ENCODE measurements at places on chromosomes 1 and 21. TPM values are rescaled to one million over a fixed set of nuclear protein-coding genes. Genes with fewer than 3 reads are reported as not detected.

DNA sequence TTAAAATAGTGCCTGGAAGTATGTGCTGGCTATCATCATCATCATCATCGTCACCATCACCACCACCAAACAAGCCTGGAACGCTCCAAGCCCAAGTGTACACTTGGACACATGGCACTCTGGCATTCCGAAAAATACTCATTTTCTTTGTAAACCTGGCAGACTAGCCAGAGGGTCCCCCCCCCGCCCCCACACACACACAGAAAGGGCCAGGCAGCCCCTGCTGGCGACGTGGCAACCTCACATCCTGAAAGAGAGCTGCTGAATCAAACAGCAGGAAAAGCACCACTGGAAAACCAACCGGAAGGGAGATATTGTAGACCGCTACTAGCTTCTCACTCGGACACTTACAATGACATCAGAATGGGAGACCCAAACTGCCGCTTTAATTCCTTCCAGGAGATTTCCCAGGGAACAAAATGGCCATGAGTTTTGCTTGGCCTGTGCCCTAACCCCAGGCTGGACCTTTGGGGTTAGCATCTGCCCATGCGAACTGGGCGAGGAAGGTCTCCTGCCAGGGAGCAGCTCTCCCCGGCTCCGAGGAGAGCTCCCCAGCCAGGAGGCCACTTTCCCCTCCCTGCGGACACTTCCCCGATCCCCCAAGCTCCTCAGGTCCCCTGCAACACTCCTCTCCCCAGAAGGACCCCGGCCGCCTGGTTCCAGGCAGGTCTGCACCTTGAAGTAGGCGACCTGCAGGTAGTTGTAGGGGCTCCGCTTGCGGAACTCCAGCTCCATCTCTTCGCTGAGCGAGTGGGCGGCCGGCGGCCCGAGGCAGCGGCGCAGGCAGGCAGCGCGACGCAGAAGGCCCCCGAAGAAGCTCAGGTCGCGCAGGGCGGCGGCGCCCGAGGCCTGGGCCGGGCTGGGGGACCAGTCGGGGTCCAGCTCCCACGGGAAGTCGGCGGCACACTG lies 742 bp downstream of the P3H1 start:
- DNase-seq: peak; percentile 62

- no peak for DNase-seq
Measured at GRCh38 chr1:159040206-159040605, 30.5 kb downstream of the IFI16 start.

NBPF8 gene
- 0.96 TPM for total RNA-seq

DNA sequence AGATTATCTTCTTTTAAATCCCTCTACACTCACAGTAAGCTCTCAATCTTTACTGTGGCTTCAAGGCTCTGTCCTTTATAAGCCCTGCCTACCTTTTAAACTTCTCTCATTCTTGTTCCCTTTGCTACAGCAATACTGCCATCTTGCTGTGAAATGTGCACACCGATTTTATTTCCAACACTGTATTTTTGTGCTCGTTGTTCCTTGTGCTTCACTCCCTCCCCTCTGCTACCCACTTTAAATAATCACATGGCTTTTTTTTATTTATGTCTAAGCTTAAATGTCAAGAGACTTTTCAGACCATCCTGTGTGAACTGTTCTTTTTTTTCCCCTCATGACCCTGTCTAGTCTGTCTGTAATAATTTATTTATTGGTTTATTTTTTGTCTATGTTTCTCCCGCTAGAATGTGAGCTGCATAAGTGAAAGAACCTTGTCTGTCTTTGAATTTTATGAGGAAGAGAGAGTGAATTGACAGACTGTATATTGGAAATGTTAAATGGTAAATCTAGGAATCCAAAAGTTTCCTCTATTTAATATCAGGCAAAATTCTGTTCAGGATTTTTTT lies 45.7 kb downstream of the ABCD3 start:
- DNase-seq: no peak

CFHR2 gene
- total RNA-seq: not detected

GRCh38 chr1:54805981-54806381 lies 4.9 kb upstream of the TTC22 start:
- DNase-seq: peak; percentile 31

DNA sequence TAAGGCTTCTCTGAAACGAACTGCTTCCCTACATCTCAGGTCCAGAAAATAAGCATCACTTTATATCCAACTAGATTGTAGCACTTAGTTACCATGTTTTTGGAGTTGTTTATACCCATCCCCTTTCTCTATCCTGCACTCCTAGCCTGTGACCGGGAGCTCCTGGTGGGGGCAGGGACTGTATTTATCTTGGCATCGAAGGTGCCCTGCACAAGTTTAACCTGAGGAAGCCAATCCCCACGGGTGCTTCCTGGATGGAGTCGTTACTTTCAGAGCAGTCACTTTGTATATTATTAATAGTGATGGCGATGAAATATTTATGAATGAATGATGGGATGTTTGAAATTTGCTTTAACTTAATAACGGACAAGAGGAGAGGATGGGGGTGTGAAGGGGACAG lies 73.9 kb downstream of the KLHDC7A start:
- DNase-seq: no peak

CYP2J2 gene
- 0.57 TPM for total RNA-seq

DNA sequence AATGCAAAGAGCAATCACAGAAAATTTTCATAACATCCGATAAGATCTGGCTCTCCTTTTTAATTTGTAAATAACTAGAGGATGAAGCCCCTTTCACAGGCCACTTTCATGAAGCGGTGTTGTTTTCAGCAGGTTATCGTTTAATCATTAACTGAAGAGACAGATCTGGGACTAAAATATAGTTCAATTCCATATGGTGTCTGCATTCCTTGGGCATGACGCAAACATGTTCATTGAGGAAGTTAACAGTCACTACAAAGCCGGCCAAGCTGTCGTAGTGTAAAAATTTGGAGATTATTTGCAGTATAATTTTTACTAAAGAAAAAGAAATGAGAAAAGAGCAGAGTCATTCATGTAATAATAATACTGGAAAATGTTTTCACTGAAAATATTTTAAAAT lies 565.2 kb upstream of the ADAMTS5 start:
- no peak for DNase-seq

- DNase-seq: no peak
Measured at GRCh38 chr1:45403298-45403697, 63.1 kb upstream of the MUTYH start.

DNA sequence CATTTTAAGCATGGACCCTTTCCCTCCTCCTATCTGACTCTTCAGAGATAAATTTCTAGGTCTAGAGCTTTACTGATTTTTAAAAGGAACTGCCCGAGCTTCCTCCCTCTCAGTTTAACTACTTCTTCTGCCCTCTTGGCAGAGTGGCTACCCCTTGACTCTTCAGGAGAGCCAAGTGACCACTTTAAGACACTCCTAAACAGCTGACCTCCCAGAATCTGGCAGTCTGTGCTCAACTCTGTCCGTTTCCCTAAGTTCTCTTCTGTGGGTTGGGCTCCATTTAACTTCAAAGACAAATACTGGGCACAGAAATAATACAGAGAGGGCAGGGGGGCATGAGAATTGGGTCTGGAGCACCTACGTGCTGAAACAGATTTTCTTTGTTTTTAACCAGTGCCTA lies 196.3 kb upstream of the FOXD3 start:
- no peak for DNase-seq

DNA sequence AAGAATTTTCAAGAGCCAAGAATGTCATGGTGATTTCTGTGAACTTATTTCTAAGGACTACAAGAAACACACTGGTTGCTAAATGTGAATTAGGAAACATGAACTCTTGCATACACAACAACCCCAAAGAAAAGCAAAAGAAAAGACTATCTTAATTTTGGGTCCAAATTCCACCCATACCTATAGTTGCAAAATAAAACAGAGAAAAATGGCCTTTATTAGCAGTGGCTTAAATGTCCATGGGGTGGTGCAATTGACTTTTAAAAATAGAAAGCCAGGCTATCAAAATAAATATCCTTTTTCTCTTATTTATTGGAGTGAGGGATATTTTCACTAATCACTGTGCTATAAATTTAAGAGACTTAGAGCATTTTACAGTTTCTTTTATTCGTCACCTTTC lies 80.9 kb upstream of the DPYD start:
- DNase-seq: no peak

- DNase-seq: no peak
Measured at GRCh38 chr1:3460672-3461131, 6.2 kb downstream of the ARHGEF16 start.

DNA sequence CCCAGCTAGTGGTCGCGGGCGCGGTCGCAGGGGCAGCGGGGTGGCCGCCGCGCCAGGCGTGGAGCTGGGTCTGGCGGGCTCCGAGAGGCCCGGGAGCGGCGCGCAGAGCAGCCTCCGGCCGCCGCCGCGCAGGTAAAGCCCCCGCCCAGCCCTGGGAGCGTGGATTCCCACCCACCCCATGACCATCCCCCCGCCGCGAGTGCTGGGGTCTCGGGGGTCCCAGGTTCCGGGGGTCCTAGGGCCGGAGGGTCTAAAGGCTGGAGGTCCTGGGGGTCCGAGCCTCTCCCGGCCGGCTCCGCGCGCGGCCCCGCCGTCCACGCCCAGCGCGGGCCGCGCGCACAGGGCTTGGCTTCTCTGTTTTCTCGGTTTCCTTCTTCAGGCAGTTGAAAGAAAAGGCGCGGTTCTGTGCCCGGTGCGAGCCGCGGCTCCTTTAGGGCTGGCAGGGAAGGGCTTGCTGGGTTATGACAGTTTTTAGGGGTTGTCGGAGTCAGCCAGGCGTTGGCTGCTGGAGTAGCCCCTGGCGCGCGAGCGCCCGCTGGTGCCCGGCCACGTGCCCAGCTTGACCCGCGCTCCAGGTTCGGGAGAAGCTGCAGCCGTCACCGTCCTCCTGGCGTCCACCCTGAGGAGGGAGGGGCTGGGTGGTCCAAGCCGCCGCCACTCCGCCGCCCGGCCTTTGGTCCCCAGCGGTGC lies 359 bp downstream of the LRRC3 start:
- peak; percentile 56 for DNase-seq

- DNase-seq: no peak
Measured at GRCh38 chr1:31669433-31669785, 24.7 kb upstream of the PEF1 start.

FCRL5 gene
- total RNA-seq: 1.1 TPM

DNA sequence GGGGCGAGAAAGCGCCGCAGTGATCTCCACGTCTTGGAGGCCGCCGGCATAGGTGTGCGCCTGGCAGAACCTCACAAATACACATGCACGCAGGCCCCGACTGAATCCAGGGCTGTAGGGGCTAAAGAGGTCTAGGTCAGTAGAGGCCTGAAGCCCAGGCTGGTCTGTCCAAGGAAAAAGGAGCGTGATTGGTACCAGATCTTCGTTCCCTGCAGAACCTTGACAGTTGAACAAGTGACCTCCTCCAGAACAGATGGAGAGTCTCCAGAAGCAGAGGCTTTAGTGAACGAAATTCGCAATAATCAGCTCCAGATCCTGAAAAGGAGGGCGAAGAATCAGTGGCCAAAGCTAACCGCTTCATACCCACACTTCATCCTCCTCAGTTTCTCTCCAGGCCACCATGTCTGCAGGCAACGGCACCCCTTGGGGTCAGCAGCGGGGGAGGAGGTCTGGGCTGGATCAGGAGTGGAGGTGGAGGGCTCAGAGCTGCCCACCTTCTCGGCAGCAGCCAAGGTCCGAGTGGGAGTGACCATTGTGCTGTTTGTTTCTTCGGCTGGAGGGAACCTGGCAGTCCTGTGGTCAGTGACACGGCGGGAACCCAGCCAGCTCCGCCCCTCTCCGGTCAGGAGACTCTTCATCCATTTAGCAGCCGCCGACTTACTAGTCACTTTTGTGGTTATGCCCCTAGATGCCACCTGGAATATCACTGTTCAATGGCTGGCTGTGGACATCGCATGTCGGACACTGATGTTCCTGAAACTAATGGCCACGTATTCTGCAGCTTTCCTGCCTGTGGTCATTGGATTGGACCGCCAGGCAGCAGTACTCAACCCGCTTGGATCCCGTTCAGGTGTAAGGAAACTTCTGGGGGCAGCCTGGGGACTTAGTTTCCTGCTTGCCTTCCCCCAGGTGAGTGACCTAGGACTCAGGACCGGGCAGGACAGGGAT lies 749 bp upstream of the PEX11B start:
- peak; percentile 64 for DNase-seq

DNA sequence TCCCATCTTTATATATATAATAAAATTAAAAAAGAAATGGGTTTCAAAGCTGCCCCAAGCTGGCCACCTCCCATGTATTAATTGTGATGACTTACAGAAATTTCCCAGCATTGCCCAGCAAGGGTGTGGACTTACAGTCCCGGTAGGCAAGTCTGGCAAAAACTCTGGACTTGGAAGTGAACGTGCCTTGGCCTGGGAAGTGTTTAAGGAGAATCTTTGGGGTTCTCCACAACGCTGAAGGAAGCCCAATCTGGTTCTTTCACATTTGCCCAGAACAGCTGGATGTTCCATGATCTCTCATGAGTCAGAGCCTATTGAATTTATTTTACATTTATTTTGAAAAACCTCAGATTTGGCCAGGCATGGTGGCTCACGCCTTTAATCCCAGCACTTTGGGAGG lies 98.4 kb upstream of the SLC45A1 start:
- no peak for DNase-seq

DNA sequence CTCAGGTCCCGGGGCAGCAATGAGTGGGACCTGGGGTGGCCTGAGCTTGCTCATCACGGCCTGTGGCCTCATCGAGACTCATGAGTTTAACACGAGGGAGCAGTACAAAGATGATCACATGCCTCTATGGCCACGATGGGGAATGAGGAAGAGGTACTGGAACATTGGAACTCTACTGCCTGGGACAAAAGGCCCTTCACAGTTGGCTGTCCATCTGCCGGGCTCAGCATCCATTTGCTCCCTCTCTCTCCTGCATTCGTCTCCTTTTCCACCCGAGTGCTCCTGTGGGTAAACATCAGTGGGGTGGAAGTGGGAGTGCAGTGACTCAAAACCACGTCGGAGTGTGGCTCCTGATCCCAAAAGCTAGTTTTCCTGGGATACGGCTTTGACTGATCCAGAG lies 124.9 kb downstream of the KAZN start:
- no peak for DNase-seq

- DNase-seq: peak; percentile 51
Measured at GRCh38 chr1:98323906-98324358, 337.6 kb upstream of the SNX7 start.

GRCh38 chr1:150516050-150516591 lies 569 bp downstream of the FALEC start:
- DNase-seq: peak; percentile 41

DNA sequence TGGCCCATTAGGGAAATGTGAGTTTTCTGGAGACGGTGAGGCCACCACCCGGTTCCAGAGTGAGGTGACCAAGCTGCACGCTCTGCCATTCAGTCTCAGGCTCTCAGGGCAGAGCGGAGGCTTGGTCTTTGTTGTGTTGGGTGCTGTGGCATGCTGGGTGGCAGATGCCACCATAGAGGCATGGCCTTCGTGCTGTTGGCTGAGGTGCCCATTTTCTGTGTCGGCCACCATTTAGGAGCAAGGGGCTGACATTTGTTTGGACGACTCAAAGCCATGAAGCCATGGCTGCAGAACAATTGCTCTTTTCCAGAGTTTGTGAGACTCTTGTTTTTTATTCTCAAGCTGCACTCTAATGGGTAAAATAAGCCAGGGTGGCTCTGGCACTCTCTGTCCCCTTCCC lies 36.8 kb upstream of the PWP2 start:
- no peak for DNase-seq

- DNase-seq: no peak
Measured at GRCh38 chr1:234316937-234317336, 56.3 kb upstream of the COA6 start.

Data from H9 (cell line).